Breast epithelium (tissue), 4 donors: ENCODE measurements at places on chromosomes 1 and 21. TPM values are rescaled to one million over a fixed set of nuclear protein-coding genes. Genes with fewer than 3 reads are reported as not detected.
A peak's percentile ranks its signal among the peaks of the same experiment; 100 is the strongest.

DNA sequence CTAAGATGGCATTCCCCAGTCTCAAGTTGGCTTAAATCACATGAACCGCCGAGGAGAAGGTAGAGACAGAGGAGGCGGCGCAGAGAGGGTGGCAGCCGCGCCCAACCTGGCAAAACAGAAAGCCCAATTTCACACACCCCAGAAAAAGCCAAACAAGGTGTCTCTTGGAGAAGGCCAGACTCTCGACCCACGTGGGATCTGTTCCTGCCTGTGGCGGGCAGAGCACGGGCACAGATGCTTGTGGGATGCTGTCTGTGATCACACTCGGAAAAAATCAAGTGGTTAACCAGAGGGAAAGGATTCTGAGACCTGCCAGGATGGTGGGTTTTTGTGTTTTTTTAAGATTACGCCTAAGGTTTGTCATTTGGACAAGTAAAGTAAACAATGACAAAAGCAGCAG, 80.7 kb downstream of the MRPL37 start:
- peaks cover 9% of the 10 kb centered on the region for H3K4me1 ChIP-seq
- peak; percentile 81 for DNase-seq
- no peaks in the 10 kb centered on the region for H3K27me3 ChIP-seq
- no peaks in the 10 kb centered on the region for H3K36me3 ChIP-seq

DNA sequence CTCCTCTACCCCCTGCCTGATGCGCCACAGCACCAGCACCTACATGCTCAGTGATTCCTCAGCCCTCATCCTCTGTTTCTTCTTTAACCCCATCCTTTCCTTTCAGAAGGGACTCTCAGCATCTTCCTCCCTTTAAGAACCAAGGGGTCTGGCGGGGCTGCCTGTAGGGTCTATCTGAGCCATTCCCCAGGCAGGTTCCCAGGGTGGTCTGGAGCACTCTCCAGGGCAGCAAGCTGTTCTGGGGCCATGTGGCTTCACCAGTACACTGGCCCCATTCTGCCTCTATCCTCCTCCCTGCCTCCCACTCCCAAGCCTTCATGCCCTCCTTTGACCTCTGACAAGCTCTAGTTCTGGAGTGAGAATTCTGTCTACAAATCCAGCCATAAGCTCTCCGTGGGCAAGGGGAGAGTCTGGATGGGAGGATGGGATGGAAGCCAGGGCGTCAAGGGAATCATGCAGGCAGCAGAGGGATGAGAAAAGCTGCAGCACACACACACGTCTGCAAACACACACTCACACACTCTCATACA, 10.4 kb downstream of the BATF3 start:
- H3K36me3 ChIP-seq = no peaks in the 10 kb centered on the region
- H3K27me3 ChIP-seq = no peaks in the 10 kb centered on the region
- H3K4me3 ChIP-seq = no peak overlapping the region
- no peak overlapping the region for H3K27ac ChIP-seq

- H3K27ac ChIP-seq = no peak overlapping the region
- H3K36me3 ChIP-seq = no peaks in the 10 kb centered on the region
- H3K27me3 ChIP-seq = no peaks in the 10 kb centered on the region
- no peak for DNase-seq
- peaks cover 9% of the 10 kb centered on the region for H3K4me1 ChIP-seq
Measured at GRCh38 chr1:149845416-149845815, 54.0 kb upstream of the BOLA1 start.

- no peak overlapping the region for H3K4me3 ChIP-seq
- H3K4me1 ChIP-seq = no peaks in the 10 kb centered on the region
- H3K36me3 ChIP-seq = no peaks in the 10 kb centered on the region
- no peak overlapping the region for H3K27ac ChIP-seq
- no peak for DNase-seq
Measured at GRCh38 chr1:9028921-9029705, 2.9 kb upstream of the SLC2A7 start.

GRCh38 chr21:24372506-24372905, 1234.8 kb downstream of the MRPL39 start:
- H3K36me3 ChIP-seq = no peaks in the 10 kb centered on the region
- H3K4me1 ChIP-seq = no peaks in the 10 kb centered on the region
- no peak overlapping the region for H3K27ac ChIP-seq
- no peak for DNase-seq
- H3K27me3 ChIP-seq = no peaks in the 10 kb centered on the region

DNA sequence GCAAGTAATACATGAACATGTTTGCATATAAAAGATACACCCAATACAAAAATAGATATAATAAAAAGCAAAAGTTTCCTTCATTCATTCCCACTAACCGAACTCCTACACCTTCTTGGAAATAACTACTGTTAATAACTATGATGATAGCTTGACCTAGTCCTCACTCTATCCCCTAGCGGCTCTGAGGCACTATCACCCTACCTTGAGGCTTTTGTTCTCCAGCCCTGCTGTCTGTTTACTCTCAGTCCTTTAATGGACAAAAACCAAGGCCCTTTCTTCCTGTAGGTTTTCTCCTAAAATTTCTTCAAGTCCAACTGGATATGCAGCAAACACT, 186.6 kb downstream of the SLC35F3 start:
- H3K27ac ChIP-seq = no peak overlapping the region
- peaks cover 2% of the 10 kb centered on the region for H3K4me1 ChIP-seq
- no peaks in the 10 kb centered on the region for H3K27me3 ChIP-seq
- H3K36me3 ChIP-seq = no peaks in the 10 kb centered on the region
- no peak for DNase-seq

DNA sequence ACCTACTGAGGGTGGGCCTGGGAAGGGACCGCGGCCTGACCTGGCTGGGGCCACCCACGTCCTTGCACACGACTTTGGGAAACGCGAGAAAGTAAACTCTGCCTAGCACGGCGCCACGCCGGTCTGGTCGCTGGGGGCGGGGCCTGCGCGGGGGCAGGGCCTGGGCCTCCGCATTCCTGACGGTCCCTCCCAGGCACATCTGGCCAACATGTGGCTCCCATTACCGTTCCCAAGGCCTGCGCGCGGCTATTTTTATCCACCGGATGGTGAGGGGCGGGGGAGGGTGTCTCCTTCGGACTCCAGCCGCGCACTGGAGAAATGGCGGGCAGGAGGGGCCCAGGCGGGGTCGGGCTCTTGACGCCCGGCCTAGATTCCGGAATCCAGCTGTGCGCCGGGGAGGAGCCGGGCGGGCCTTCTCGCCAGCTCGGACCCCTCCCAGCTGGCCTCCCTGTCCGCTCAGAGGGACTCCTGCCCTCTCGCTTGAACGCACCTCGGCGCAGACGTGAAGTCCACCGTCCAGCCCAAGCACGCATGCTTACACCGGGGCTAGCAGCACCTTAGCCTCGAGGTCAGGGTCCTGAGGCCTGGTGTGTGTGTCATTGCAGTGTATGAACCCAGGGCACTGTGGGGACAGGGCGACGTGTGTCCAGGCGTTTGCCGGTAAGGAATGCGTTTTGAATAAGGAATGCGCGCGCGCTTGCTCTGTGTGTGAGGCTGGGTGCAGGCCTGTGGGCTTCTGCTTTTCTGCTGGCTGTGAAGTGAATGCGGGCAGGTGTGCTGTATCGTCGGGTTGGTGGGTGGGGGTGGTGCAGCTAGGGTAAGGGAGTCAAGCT, 2.1 kb downstream of the EVA1B start:
- no peak for DNase-seq
- peak overlapping the region; percentile 94 for H3K4me3 ChIP-seq
- no peaks in the 10 kb centered on the region for H3K36me3 ChIP-seq
- H3K27ac ChIP-seq = peak overlapping the region; percentile 96
- peaks cover 3% of the 10 kb centered on the region for H3K4me1 ChIP-seq

DNA sequence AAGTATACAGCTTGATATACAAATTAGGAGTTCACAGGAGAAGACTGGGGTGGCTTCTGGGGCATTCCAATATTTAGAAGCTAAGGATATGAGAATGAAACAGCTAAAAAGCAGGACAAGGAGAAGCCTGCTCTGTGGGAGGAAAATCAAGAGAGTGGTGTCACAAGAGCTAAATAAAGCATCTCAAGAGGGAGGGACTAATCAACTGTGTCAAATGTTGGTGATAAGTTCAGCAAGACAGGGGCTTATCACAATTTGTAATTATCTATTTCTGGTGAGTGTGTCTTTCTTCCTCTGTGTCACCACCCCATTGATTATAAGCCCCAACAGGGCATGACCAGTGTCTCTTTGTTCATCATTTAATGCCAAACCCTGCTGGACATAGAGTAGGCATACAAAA, 295.8 kb upstream of the DUSP10 start:
- H3K27me3 ChIP-seq = no peaks in the 10 kb centered on the region
- DNase-seq = no peak
- no peak overlapping the region for H3K27ac ChIP-seq
- no peaks in the 10 kb centered on the region for H3K36me3 ChIP-seq
- H3K4me1 ChIP-seq = no peaks in the 10 kb centered on the region

- H3K36me3 ChIP-seq = no peaks in the 10 kb centered on the region
- no peaks in the 10 kb centered on the region for H3K27me3 ChIP-seq
- DNase-seq = no peak
- H3K4me1 ChIP-seq = no peaks in the 10 kb centered on the region
- H3K4me3 ChIP-seq = no peak overlapping the region
Measured at GRCh38 chr21:45800339-45801080, 157.0 kb downstream of the PCBP3 start.

DNA sequence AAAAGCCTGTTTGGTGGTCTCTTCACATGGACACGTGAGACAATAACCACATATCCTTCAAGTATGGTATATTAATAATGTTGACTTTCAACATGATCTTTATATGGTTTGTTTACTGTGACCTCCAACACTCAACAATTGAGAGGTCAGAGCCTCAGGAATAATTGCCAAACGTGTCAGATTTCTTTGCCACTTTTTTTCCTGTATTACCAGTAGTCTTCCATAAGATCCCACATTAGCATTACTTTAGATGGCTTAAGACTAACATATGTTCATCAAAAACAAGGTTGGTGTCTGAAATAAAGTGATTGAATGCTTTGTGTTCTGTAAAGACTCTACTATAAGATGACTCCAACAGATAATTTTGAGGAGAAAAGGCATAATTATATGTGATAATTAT, 118.7 kb upstream of the F3 start:
- no peak overlapping the region for H3K4me3 ChIP-seq
- H3K27me3 ChIP-seq = no peaks in the 10 kb centered on the region
- no peaks in the 10 kb centered on the region for H3K4me1 ChIP-seq

DNA sequence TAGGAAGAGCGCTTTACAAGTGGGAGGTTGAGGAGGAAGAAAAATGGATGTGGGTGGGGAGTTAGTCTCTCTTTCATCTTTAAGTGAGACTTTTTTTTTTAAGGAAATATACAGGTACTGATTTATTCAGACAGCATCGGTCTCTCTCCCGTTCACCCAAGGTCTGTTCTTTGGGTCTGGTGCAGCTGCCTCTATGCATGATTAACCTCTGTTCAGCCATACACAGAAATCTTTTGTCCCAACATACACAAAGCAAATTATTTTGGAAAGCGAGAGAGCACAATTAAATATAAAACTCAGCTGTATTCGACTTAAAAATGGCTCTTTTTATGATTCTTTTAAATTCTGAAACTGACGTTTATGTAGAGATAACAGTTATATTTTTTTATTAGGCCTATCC, 11.0 kb downstream of the PROX1 start:
- H3K4me3 ChIP-seq = no peak overlapping the region
- H3K4me1 ChIP-seq = no peaks in the 10 kb centered on the region
- H3K27ac ChIP-seq = no peak overlapping the region
- no peaks in the 10 kb centered on the region for H3K27me3 ChIP-seq
- DNase-seq = no peak

- no peaks in the 10 kb centered on the region for H3K4me1 ChIP-seq
- no peak for DNase-seq
- H3K27me3 ChIP-seq = no peaks in the 10 kb centered on the region
- H3K4me3 ChIP-seq = no peak overlapping the region
- no peaks in the 10 kb centered on the region for H3K36me3 ChIP-seq
Measured at GRCh38 chr1:24481843-24482610, 20.6 kb upstream of the RCAN3 start.

GRCh38 chr1:50783286-50783685, 176.8 kb downstream of the FAF1 start:
- DNase-seq = no peak
- peak overlapping the region; percentile 34 for H3K4me3 ChIP-seq
- no peaks in the 10 kb centered on the region for H3K27me3 ChIP-seq
- no peaks in the 10 kb centered on the region for H3K4me1 ChIP-seq
- H3K27ac ChIP-seq = peak overlapping the region; percentile 50

- H3K4me1 ChIP-seq = no peaks in the 10 kb centered on the region
- H3K36me3 ChIP-seq = no peaks in the 10 kb centered on the region
- no peak overlapping the region for H3K27ac ChIP-seq
- no peak for DNase-seq
- no peak overlapping the region for H3K4me3 ChIP-seq
Measured at GRCh38 chr1:115052454-115053083, 22.9 kb downstream of the TSHB start.

- H3K4me1 ChIP-seq = no peaks in the 10 kb centered on the region
- H3K27ac ChIP-seq = no peak overlapping the region
- no peak overlapping the region for H3K4me3 ChIP-seq
- H3K36me3 ChIP-seq = no peaks in the 10 kb centered on the region
- H3K27me3 ChIP-seq = no peaks in the 10 kb centered on the region
Measured at GRCh38 chr1:217946511-217946910, 315.4 kb downstream of the SPATA17 start.

DNA sequence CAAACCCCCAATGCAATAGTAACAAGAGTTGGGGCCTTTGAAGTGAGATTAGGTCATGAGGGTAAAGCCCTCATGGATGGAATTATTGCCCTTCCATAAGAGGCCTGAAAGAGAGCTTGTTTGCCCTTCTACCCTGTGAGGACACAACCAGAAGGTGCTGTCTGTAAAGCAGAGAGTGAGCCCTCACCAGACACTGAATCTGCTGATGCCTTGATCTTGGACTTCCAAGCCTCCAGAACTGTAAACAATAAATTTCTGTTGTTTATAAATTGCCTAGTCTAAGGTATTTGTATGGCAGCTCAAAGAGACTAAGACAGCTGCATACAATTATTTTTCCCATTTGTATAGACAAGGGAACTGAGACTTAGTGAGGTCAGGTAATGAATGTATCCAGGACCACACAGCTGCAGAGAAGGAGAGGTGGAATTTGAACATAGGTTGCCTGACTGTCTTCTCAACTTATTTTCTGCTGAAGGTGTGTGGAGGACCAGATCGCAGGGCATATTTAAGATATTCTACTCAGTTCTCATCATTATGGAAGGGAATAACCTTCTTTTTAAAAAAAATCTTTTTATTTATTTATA, 18.7 kb downstream of the IL23R start:
- DNase-seq = no peak
- no peaks in the 10 kb centered on the region for H3K27me3 ChIP-seq
- no peaks in the 10 kb centered on the region for H3K4me1 ChIP-seq
- no peaks in the 10 kb centered on the region for H3K36me3 ChIP-seq
- no peak overlapping the region for H3K4me3 ChIP-seq

GRCh38 chr1:190608282-190608681, 130.6 kb upstream of the BRINP3 start:
- H3K27me3 ChIP-seq = no peaks in the 10 kb centered on the region
- H3K27ac ChIP-seq = no peak overlapping the region
- no peaks in the 10 kb centered on the region for H3K4me1 ChIP-seq
- no peak overlapping the region for H3K4me3 ChIP-seq

DNA sequence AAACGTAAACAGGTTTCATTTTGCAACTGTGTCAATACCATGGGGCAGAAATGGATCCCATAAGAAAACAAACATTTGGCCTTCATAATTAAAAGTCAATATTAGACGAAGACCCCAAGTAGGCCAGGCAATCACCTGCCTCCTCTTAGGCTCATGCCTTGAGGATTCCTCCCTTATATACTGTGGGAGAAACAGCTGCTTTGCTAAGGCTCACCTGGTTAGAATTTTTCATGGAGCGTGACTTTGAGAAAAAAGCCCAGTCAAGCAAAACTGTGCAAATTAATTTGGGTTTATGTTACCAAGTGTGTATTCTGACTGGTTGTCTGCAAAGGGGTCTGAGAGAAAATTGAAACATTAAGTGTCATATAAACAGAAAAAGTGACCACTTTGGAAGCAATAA, 605.3 kb upstream of the USP24 start:
- no peak overlapping the region for H3K4me3 ChIP-seq
- H3K4me1 ChIP-seq = no peaks in the 10 kb centered on the region
- no peak overlapping the region for H3K27ac ChIP-seq

The CASQ2 gene
- 3.3 TPM for total RNA-seq

The LACTBL1 gene
- total RNA-seq = not detected

The GBP7 gene
- total RNA-seq = not detected
